ENCODE measurements at places on chromosomes 4 and X.

DNA sequence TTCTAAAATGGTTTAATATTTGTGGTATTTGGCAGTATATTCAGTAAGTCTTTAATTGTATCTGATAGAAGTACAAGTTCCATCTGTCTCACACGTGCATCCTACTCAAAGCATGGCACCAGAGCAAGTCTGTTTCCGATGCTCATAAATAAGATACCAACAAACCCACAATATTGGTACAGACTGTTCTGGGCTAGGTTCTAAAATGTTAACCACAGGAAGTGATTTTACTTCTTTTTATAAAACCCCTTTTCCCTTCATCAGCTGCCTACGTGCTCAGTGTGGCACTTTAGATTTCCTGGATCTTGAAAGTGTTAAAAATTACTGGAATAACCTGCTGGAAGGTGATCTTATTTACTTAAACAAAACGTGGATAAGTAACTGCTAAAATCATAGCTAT, 165.1 kb downstream of the CFAP299 start:
- DNase-seq: no peak

- no peak for DNase-seq
Measured at GRCh38 chr4:8779490-8779932, 92.1 kb downstream of the HMX1 start.

DNA sequence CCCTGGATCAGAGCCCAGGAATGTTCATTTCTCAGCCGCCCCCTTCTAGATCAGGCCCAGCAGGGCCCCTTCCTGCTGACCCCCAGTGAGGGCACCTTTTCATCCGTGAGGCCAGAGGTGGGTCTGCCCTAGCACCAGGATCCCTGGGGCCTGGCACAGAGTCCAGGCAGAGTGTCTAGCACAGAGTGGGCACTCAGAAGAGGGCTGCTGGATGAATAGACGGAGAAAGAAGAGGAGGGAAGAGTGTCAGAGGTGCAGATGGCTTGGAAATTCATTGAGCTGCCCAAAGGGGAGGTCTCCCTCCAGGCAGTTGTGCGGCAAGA, 106.5 kb downstream of the CPZ start:
- DNase-seq: no peak

DNA sequence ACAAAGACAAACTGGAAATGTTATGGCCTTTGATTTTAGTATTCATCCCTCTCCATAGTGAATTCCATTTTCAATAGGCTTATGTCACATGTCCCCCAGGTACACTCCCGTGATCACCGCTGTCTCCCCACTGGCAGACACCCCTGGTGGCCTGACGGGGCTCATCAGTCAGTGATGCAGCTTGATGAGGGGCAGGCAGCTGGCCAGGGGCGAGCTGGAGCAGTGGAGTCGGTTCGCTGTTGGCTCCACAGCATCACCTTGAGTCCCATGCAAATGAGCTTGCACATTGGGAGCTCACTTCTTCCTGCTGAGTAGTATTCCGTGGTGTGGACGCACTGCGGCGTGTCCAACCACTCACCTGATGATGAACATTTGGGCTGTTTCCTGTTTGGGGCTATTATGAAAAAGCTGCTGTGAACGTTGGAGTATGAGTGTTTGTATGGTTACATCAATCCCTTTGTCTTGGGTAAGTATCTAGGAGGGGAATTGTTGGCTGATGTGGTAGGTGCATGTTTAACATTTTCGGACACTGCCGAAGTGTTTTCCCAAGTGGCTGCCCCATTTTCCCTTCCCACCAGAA, 5.2 kb downstream of the TREX2 start:
- no peak for DNase-seq

DNA sequence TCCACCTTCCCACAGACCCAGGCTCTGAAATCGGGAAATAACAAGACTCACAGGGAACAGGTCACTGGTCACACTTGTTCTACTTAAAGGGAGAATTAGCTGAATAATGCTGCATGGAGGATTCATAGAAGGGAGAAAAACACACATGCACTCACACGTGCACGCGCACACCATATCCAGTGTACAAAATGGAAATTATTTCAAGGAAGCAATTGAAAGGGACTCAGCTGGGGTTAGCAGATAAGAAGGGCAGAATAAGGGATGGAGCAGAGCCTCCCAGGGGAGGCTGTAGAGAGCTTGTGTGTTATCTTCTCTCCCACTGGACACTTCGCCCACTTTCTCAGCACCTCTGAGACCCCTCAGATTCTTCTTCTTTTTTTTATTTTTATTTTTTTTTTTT, 10.3 kb downstream of the GABRQ start:
- DNase-seq: no peak

DNA sequence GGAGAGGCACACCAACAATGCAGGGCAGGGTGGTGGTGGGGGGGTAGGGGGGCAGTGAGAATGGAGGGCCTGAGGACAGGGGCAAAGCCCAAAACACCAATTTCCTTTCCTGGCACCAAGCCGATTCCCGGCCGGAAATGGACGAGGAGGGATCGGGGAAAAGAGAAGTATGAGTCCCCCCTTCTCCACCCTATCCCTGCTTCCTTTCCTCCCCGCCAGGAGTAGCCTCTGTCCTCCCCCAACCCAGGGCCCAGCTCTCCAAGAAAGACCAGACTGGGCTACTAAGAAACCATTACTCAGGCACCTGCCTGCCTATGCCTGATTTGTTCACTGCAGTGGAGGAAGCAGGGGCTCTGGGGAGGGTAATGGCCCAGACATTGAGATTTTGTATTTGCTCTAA, 402 bp downstream of the CCDC120 start:
- DNase-seq: no peak

DNA sequence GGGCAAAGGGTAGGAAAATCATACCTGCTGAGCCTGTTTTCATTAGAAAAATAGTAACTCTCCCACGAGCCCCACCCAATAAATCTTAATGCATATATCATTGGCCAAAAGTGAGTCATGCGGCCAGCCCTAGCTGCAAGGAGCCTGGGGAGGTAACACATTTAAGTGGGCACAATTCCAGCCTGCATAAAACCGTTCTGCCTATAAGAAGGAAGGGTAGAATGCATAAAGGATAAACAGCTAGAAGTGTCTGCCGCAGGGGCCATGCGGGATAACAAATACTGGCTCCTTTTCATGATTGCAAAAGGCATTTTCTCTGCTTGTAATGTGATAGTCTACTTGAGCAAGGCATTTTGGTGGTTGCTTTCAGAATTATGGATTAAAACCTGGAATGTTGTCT, 37.1 kb downstream of the EFHC2 start:
- DNase-seq: no peak

GRCh38 chrX:46130247-46130646, 415.0 kb downstream of the ZNF674 start:
- no peak for DNase-seq

DNA sequence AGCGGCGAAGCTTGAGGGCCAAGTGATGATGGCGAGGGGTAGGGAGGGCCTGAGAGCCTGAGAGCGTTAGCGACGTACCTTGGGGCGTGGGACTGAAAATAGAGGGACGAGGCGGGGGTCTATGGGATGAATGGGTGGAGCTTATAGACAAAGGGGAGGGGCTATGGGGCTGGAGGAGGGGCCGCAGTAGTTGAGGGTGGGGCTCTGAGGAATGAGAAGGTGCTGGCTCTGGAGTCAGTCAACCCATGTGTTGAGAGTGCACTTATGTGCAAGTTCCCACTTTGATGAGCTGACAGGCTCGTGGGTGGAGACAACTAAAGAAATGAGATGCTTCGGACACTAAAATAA, 488 bp downstream of the TBC1D25 start:
- peak; percentile 14 for DNase-seq

DNA sequence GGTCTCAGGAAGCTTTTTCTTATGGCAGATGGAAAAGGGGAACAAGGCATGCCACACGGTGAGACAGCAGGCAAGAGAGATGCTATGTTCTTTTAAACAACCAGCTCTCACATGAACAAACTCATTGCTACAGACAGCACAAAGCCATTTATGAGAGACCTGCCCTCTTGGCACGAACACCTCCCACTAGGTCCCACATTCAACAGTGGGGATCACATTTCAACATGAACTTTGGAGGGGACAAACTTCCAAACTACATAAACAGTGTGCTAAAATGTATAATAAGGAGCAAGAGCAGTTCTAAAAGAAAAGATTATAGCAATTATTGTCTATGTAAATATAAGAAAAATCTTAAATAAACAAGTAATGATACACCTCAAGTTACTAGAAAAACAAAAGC, 391.8 kb upstream of the CPXCR1 start:
- DNase-seq: no peak

GRCh38 chr4:108247387-108248049, 78.8 kb upstream of the LEF1 start:
- no peak for DNase-seq

GRCh38 chr4:858831-859451, 33.0 kb upstream of the CPLX1 start:
- DNase-seq: no peak

DNA sequence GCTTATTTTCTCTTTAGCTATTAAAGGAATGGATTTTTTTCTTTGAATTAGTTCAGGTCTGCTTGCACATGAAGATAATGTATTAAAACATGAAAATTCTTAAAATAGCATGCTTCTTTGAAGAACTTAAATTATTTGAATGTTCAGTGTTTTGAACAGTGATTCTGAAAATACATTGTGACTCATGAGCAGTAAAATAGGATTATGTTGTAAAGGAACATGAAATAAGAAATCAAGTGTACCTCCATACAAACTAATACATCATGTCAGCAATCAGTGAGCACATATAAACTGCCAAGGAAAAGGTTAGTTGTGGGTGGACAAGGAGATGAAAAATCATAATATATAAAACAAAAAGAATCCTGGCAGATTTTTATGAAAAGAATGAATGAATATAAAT, 66.1 kb downstream of the SNX25 start:
- no peak for DNase-seq

GRCh38 chr4:8192748-8193738, 6.0 kb upstream of the SH3TC1 start:
- no peak for DNase-seq

- no peak for DNase-seq
Measured at GRCh38 chr4:128566693-128567092, 242.8 kb upstream of the JADE1 start.

DNA sequence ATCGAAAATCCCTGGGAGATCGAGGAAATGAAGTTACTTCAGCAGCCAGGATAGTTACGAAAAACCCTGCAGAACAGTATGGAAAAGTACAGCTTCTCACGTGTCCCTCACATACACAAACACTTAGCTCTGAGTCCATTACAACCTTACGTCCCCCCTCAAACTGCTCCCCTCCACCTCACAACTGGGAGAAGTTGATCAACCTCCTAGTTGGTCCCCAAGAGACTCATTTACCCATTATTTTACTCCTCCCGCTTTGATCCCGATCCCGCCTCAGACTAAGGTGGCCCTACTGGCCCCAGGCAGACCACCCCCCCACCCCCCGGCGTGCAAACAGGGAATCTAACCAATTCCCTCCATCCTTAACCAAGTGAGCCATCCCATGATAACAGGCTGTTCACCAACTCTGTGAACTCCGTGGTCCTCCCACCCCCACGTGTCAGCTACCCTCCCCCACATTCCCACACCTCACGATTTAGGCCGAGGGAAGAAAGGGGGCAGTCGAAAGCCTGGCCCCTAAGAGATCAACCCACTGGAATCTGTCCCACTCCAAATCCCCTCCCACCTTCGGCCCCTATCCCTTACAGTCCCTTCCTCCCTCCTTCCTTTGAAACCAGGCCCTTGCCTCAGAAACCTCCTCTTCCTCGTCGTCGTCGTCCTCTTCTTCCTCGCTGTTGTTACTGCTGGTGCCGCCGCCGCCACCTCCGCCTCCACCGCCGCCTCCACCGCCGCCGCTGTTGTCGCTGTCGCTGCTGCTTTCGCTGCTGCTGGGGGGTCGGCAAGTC, 755 bp downstream of the ANKRD17 start:
- DNase-seq: peak; percentile 3

DNA sequence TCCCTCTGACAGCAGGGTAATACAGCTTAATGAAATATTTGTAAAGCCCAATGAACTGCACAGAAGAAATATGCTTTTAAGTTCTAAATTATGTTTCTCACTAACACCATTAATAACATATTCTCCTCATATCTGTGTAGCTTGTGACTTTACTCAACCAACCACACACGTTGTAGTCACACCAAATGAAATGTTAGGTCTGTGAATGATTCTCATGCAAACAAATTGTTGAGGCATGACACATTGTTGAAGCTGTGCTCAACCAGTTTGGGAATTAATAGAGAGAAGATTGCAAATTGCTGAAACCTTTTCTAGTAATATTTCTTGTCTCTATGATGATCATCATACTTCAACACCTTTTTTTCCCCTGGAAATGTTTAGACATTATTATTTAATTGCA, 645.9 kb downstream of the PCDH7 start:
- no peak for DNase-seq

DNA sequence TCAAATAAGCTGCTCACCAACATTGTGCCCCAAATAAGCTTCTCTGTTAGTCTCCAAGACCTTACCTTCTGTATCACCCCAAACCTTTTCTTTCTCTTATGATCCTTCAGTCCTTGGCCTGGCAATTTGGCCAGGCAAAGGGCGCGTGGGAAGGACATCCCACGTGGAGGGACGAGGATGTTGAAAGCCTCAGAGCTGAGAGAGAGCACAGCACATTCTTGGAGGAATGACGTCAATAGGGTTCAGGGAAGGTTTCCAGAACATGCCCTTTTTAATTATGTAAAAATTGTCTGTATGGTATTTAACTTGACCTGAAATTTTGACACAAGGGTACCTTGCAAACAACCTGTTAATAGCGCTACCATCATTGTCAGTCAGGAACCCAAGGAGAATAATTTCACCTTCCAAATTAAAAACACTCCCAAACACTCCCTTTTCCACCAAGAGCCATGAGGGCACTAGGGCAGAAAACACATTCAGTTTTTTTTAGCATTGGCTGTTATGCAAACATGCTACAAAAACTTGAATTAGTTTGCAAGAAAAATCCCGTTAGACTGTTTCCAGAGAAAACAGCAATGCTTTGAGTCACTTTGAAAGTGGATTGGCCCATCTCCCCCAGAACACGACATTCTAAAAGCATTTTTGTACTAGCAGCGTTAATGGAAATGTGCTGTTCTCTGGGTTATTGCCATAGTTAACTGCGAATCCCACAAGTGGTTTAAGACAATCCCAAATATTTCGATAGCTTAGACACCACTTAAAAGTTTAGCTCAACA, 183.2 kb upstream of the PUDP start:
- no peak for DNase-seq

DNA sequence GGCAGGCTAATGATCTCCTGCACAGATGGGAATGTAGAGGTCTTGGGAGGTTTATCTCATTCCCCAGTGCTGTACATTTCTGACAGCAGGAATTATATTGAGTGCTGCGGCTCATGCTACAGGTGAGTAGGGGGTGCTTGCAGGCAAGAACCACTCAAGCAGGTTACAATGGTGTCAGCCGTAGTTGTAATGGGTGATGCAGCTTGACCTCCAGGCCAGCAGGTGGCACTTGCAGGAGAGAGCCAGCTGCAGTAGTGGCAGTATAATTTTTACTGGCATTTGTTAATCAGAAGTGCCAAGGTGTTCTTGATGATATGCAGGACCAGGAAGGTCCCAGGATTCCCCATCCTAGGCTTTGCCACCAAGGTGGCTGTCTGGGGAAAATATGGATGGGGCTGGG, 759.6 kb upstream of the NDST4 start:
- no peak for DNase-seq

GRCh38 chr4:105714071-105714521, 5.5 kb downstream of the GSTCD start:
- DNase-seq: no peak

GRCh38 chr4:106691749-106692148, 323.2 kb upstream of the GIMD1 start:
- DNase-seq: no peak
